WTC11 (cell line): ENCODE measurements at places on chromosomes 2 and 18.
A peak's percentile ranks its signal among the peaks of the same experiment; 100 is the strongest.

DNA sequence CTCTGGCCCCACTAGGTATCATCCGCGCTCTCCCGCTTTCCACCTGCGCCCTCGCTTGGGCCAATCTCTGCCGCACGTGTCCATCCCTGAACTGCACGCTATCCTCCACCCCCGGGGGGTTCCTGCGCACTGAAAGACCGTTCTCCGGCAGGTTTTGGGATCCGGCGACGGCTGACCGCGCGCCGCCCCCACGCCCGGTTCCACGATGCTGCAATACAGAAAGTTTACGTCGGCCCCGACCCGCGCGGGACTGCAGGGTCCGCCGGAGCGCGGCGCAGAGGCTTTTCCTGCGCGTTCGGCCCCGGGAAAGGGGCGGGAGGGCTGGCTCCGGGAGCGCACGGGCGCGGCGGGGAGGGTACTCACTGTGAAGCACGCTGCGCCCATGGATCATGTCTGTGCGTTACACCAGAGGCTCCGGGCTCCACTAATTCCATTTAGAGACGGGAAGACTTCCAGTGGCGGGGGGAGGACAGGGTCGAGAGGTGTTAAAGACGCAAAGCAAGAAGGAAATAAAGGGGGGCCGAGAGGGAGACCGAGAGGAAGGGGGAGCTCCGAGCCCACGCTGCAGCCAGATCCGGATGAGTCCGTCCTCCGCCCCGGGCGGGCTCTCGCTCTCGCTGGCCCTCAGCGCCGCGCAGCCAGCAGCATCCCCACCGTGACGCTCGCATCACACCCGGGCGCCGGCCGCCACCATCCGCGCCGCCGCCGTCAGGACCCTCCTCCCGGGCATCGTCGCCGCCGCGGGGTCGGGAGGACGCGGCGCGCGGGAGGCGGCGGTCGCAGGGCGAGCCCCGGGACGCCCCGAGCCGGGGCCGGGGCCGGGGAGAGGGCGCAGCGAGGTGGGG lies 664 bp downstream of the NETO1 start:
- peak; percentile 46 for DNase-seq

DNA sequence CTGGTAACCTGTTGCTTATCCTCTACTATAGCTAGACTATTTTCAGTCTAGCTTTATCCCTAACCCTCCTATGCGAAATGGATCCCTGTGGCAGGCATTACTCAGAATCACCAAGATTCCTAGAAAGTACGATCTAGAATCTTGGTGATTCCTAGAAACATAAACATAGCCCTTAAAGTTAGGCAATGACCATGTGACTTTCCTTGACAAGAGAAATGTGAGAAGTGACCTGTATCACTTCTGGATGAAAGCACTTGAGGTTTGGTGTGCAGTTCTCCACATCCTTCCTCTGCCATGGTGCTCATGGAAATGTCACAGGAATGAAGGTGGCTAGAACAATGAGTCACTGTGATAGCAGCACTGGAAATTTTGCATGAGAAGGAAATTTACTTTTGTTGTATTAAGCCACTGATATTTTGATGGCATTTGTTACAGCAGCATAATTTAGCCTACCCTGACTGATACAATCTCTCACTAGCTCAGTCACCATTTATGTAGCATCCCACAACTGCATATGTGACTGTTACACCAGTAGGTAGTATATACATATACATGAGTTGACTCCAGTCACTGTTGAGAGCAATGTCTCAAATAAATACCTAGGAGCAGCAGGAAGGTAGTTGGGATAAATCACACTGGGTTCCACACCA lies 68.3 kb upstream of the MAPRE2 start:
- DNase-seq, result no peak

DNA sequence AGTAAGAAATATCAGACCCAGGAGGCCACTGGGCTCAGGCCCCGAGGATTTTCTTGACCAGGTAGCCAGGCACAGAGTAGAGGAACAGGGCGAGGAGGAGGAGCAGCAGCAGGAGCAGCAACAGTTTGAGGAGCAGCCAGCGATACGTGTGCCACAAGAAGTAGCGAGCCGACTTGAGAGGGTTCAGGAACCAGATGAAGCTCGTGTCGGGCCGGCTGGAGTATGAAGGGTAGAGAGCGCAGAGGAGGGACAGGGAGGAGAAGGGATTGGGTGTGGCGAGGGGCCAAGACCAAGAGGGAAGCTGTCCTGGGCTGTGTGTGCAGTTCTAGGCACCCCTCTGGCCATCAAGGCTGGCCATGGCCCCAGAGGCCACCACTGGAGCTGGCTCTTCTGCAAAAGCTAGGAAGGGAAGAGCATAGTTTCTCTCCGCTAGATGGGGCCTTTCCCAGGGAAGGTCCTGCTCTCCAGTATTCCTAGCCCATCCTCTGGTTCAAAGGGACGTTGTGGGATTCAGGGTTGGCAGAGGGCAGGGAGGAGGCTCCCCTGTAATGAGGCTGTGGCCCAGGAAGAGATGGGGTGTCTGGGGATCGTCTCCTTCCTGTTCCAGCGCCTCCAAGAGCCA lies 17.8 kb downstream of the OTOF start:
- DNase-seq, result no peak

- DNase-seq, result no peak
Observed at GRCh38 chr2:160355080-160355479, 138.5 kb downstream of the RBMS1 start.

DNA sequence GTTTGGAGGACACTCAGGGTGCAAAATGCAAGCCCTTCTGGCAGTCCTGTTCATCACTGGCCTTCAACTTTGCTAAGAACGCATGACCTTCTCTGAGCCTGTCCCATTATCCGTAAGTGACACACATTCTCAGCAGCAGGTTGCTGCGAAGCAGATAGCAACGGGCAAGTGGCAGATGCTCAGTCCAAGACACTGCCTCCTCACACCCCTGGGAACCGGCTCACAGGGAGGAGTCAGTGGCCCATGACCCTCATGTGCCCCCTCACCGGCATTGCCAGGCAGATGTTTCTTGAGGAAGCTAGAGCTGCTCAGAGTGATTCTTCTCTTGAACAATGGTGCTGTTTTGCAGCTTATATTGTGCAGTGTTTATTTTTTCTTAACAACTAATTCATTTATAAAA lies 737.2 kb upstream of the HS6ST1 start:
- no peak for DNase-seq

DNA sequence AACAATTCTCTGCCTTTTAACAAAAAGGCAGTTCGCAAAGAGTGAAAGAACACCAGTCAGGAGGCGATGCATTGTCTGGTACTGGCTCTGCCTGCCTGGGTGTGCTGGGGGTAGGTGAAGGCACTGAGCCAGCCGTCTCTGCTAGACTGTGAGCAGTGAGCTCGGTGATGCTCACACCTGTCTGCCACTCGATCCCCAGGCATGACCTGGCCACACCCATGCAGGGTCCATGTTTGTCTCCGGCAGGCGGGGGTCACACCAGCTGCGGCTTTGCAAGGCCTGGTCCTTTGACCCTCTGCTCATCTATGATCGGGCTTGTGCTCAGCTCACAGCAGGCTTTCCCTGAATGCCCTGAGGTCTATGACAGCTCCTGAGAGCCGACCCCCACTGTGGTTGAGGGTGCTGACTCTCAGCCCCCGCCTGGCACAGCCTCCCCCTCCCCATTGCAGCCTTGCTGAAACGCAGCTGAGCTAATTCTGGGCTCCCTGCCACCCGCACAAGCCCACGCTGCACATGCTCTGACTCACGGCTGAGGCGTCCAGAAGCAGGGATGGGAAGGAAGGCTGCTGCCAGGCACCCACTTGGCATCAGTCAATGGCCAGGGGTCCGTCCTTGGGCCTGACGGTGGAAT lies 23.7 kb downstream of the CRACDL start:
- no peak for DNase-seq

- DNase-seq, result no peak
Observed at GRCh38 chr18:50196261-50196660, 1.3 kb upstream of the MYO5B start.

DNA sequence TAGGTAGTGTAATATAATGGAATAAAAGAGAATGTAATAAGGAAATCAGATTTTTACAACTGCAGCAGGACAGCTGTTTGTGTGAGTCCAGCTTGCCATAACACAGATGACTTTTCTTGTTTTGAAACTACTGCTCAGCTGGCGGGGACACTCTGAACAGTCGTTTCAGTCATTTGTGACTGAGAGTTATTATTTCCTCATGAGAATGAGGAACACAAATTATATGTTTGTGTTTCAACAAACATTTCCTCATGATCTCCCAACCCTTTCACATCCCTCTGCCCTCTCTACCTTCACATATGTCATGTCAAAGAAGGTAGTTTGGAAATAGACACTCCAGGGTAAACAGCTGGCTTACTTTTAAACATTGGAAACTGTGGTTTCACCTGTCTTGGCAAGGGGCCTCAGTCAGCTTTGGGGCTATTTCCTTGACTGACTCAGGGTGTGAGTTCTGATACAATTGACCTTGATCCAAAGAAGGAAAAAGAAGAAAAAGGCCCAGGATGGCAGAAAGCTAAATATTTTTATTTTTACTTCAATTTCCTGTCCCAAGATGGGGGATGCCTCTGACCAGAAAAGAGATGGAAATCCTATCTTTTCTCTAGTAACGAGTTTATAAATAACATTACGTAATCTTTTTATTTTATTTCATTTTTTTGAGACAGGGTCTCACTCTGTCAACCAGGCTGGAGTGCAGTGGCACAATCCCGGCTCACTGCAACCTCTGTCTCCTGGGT lies 593 bp downstream of the SP140L start:
- DNase-seq, result no peak

DNA sequence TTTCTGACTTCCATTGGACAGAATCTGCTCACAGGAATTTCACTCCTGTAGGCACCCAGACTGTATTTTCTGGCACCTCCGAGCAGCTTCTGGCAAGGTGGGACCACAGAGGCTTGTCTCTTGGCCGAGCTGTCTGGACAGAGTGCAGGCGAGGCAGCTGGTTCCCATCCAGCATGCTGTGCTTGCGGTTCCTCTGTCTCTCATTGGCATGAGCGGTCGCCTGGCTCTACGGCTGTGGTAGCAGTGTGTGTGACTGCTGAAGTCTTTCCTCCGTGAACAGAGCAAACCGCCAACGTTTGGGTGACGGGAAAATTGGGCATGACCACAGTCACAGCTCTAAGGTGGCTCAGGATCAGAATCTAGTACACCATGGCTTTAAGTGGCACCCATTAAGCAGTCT lies 411.7 kb upstream of the NETO1 start:
- no peak for DNase-seq

DNA sequence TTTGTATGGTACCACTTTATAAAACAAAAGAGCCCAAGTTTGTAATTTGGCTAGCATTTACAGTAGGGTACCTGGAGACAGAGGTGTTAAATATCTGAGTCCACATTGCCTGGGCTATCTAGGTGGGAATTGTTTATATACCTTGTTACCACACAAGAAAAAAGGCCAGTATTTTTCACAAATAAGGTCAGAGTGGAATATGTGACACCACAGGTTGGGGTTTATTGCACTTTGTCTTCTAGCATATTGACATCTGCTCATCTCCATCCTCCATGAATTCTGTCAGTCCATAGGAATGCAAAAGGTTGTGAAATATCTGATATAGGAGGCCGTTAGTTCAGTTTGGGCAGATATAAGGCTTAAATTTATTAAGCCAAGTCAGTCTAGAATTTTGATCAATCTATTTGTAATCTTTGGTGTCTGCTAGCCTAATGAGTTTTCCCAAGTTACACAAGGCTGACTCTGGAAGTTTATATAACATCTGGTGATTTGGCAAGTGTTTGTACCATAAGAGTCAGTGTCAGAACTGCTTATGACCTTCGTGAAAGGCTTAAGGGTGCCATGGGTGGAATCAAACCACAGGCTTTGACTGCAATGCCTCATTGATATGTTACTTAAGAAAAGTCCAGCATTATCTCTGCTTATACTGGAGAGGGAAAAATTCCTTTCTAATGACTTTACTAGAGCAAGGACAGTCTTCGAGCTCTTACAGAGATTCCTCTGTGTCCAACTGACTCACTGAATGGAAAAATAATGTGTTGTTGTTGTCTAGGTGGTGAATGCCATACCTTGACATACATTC lies 11.3 kb upstream of the DPP4 start:
- no peak for DNase-seq

GRCh38 chr18:62318228-62319180 lies 6.6 kb upstream of the TNFRSF11A start:
- DNase-seq, result no peak

DNA sequence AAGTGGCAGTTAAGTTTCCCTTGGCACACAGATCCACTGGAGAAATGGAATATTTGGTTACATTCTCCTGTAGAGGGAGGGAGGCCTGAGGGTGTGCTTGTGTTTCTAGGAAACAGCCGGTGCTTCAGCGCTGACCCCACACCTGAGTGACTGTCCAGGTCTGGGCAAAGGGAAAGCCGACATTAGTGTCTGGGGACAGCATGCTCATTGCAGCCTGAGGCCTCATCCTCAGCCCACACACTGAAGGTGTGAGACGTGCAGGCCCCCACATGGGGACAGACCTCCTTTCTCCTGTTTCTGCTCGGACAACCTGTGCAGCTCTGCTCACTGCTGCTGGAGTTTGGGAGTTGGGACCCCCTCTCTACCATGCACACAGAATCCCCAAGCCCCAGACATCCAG lies 178.3 kb downstream of the ACKR3 start:
- no peak for DNase-seq

GRCh38 chr2:101305035-101305434 lies 3.5 kb downstream of the RNF149 start:
- DNase-seq, result no peak

DNA sequence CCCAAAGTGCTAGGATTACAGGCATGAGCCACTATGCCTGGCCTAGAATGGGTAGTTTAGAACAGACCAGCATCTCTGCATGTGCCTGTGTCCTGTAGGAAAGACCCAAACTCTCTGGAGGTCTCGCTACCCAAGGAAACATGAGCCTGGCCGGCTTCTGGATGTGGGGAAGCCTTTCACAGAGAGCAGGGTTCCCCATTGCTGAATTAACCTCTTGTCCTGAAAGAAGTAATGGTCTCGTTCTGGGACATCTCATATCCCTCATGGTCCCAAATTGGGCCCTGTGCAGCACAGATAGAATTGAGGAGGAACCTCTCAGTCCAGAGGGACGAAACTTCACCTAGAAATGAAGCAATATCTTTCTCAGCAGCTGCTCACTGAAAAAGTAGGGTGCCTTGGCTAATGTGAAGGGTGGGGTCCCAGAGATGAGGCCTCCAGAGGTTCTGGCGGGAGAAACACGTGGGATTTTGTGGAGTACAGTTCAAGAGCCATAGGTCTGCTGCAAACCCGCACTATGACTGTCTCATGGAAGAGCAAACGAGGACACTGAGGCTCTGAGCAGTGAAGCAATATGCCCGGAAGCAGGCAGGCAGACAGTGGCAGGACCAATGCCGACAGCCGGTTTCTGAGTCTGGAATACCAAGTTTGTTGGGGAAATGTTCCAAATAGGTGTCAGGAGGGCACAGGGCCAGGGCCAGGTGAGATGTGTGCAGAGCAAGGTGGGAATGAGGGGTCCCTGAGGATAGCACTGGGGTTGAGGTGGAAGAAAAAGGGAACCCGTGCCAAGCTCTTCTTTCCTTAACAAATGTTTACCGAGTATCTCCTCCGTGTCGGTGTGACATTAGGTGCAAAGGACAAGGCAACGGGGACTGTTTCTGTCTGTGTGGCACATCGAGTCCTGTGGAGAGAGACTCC lies 121.0 kb upstream of the TWIST2 start:
- no peak for DNase-seq
